Esophagus squamous epithelium (tissue), 5 donors: ENCODE measurements at places on chromosomes 2 and 18.

GRCh38 chr2:120921457-120921856, 185.8 kb downstream of the GLI2 start:
- no peak for DNase-seq

GRCh38 chr2:65429786-65430602, 2.4 kb downstream of the SPRED2 start:
- no peak for DNase-seq

DNA sequence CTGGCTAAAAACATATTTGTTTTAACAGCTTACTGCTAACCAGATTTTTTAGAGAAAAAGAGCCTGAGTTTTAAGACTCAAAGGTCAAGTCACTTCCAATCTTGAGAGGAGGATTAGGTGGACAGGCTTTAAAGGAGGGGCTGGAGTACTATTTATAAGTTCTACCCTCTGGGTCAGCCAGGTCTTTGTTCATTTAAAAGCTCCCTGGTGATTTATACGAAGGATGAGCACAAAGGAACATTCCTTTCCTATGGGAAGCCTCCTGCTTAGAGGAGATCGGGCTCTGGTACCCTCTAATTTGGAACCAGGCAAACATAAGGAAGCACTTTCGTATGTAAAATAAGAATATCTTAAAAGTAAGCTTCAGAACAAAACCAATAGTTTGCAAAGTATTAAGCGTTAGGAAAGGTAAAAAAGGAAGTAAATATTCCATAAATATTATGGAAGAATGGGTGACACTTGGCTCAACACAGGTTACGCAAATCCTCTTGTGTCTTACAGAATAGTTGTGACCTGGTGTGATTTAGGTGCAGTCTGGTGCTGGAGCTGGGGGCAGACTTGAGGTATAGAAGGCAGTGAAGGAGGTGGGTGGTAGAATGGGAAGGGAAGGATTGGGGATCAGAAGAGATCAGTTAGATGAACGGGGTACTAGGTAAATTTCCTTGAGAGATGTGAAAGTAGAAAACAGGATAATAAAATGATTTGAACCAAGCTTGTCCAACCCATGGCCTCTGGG, 35.6 kb downstream of the PDE6D start:
- DNase-seq, result no peak

GRCh38 chr2:157302492-157303099, 23.0 kb downstream of the ERMN start:
- DNase-seq, result no peak

- no peak for DNase-seq
Observed at GRCh38 chr2:98883780-98884211, 52.2 kb downstream of the CRACDL start.

DNA sequence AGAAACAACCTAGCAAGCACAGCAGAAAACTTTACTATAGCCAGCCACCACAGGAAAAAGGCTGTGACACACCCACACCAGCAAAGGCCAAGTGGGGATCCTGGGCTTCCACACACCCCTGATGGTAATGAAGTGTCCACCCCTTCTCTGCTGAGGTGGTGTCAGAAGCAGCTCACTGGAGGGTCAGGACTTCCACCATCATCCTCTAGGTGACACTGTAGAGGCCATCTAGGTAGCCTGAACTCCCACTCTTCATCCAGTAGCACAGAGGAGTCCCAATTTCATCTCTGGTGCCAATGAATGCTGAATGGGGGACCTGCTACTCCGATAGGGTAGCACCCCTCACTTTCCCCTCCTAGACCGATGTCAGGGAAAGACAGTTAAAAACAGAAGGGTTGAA, 1544.4 kb downstream of the LRP1B start:
- no peak for DNase-seq

- DNase-seq, result no peak
Observed at GRCh38 chr2:121974897-121975661, 219.6 kb downstream of the TSN start.

GRCh38 chr2:28620291-28620793, 124.5 kb downstream of the PLB1 start:
- no peak for DNase-seq
